ENCODE measurements at places on chromosomes 3 and 15.

- DNase-seq, result no peak
Observed at GRCh38 chr3:157043771-157044170, 116.2 kb downstream of the CCNL1 start.

DNA sequence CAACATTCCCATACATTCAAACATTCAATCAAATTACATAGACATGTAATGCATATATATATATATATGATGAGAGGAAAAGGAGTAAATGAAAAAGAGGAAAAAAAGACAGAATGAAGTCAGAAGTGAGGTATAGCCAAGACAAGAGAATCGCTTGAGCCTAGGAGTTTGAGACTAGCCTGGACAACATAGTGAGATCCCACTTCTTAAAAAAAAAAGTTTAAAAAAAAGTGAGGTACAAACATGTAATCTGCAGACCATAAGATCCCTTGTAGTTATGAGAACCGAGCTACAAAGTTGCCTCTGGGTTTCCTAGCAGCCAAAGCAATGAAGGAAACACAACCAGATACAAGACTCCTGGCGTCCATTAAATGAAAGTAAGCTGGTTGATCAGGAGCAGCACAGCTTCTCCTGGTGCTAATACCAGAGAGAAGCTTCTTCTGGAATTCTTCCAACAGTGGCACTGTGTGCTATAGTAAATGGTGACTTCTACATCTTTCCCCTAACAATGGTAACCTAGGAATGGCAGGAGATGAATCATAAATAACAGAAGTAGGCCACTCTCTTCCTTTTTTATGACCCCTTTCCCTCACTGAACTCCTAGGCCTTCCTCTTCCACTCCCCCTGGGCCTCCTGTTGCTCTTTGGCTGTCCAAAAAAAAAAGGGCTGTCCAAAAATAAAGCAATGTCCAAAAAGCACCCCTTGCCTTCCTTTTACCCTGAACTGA lies 3.5 kb downstream of the KCNMB3 start:
- no peak for DNase-seq

DNA sequence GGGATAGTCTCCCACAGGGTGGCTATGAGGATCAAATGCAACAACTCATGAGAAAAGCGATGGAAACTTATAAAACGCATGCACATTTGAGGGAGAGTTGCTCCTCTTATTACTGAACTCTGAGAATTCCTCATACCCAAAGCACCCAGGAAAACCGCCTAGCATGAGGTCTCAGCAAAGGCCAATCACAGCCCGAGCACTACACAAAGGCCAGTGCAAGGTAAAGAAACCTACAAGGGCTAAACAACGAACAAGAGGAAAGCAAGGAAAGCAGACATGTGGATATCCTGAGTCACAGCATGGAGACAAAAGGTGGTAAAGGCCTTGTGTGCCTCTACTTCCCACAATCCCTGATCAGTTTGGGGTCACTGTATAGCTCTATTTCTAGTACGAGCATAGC lies 7.1 kb downstream of the RAB43 start:
- no peak for DNase-seq

- no peak for DNase-seq
Observed at GRCh38 chr15:87167706-87168105, 1088.0 kb downstream of the AGBL1 start.
